Retinal pigment epithelial cell (primary cell): ENCODE measurements at places on chromosomes 6 and 20.

- no peak for DNase-seq
These were observed 52.9 kb upstream of the MLN start for GRCh38 chr6:33856655-33857054.

- no peak for DNase-seq
These were observed 880.8 kb upstream of the SLC35B3 start for GRCh38 chr6:9315966-9316650.

GRCh38 chr6:109472132-109472995, 10.7 kb downstream of the ZBTB24 start:
- no peak for DNase-seq

GRCh38 chr6:36639171-36639808, 39.2 kb upstream of the CDKN1A start:
- DNase-seq, result no peak
